Activated CD8-positive, alpha-beta memory T cell treated with anti-CD3 and anti-CD28 coated beads, Interleukin-2, amount 10 ng/mL, durations not matched to agents 7 days and 5 days (primary cell): ENCODE measurements at places on chromosomes 13 and 19. TPM values are rescaled to one million over a fixed set of nuclear protein-coding genes. Genes with fewer than 3 reads are reported as not detected.
A peak's percentile ranks its signal among the peaks of the same experiment; 100 is the strongest.

GRCh38 chr13:26051657-26052311, at the start of gene SHISA2:
TSS of gene SHISA2 (minus strand) at chr13:26052016. CDS start at chr13:26050975, 1,041 bp downstream.
- no peak for DNase-seq

DNA sequence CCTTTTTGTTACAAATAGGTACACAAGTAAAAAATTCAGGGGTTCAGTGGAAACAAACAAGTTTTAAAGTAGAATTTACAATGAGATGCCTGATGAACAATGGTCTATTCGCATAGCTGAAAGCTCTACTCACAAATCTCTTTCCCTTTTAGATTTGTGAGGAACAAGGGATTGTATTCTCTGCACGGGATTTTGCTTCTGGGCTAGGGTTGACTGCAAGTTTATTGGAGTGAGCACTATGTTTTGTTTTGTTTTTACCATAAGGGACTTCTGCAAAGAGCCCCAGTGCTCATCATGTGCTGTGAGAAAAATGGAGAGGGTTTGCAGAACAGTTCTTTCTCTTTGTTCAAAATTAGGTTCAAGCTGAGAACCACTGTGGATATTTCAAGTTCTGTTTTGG, 160.5 kb downstream of the DLEU7 start:
- no peak for DNase-seq

DNA sequence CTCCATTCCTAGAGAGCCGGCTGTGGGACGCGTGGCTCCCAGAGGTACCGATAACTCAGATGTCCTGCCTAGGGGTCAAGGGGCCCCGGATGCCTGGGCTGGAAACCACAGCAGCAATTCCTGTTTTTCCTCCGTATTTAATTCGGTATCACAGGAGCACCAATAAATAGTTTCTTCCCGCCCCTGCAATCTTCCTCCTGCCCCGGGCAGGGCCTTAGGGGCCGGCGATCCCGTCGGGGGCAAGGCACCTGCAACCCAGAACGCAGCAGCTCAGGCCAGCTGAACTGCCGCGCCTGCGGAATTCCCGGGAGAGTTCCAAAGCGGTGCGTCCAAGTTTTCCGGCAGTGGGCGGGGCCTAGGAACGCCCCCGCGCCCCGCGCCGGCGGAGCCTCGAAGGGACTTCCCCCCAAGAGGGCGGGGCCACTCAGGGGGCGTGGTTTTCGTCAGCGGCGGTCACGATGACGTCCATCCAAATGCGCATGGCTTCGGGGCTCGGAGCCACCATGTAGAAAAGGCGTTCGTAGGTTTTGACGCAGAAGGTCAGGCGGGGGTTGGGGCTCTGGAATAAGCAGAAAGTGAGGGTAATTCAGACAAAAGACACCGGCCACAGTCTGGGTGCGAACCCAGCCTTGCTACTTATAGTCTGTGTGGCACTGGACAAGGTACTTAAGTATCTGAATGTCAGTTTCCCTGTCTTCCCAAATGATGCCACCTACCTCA, 9.7 kb upstream of the LYPD3 start:
- peak; percentile 91 for DNase-seq

Gene TRPC4
- total RNA-seq, result not detected

- no peak for DNase-seq
Observed at GRCh38 chr13:91557328-91558090, 159.1 kb downstream of the GPC5 start.

DNA sequence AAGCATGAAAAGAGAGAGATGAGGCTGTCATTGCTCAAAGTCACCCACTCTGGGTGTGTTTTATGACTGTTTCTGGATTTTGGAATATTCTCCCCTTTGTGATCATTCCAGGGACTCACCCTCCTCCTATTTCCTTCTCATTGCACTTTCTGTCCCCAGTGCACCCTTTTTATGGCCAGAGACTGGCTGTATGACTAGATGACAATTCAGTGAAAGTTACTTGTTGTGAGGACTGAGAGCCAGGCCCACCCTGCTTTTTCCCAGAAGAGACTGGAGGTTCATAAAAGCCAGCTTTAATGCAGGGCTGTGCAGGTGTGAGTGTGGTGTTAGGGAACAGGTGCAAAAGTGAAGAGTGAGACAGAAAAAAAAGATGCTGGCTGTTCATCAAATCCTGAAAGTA, 17.3 kb downstream of the CEACAM7 start:
- no peak for DNase-seq

DNA sequence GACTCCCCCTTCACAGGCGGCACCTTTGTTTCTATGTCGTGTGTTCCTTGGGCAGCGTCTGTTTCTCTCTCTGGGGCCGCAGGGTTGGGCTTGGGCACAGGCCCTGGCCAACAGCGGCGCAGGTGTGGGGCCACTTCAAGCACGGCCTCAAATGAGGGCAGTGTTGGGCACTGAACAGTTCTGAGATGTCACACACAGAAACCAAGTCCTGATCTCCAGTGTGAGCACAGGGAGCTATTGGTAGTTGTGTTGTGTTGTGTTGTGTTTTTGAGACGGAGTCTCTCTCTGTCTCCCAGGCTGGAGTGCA, 42.7 kb downstream of the GATAD2A start:
- no peak for DNase-seq

Gene BBC3
- 16.7 TPM for total RNA-seq

- DNase-seq, result no peak
Observed at GRCh38 chr19:47895165-47895782, 9.2 kb upstream of the SULT2A1 start.

Gene CAPN12
- 8.4 TPM for total RNA-seq

DNA sequence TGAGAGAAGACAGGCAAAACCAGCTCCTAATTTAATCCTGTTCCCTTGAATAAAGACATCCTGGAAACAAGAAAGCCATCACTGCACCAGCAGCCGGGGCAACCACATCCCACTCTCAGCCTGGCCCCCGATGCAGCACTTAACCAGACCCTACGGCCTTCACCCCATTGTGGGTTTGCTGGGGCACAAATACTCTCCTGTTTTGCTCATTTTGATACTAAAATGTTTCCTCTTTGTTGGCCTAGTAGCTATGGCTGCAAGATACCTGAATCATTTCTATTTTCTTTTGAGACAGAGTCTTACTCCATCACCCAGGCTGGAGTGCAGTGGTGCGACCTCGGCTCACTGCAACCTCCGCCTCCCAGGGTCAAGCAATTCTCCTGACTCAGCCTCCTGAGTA, 28.4 kb downstream of the ANKRD27 start:
- DNase-seq, result peak; percentile 82

GRCh38 chr19:2986951-2987524, 9.7 kb downstream of the TLE6 start:
- DNase-seq, result no peak

- no peak for DNase-seq
Observed at GRCh38 chr13:32581177-32581786, 5.0 kb upstream of the PDS5B start.

DNA sequence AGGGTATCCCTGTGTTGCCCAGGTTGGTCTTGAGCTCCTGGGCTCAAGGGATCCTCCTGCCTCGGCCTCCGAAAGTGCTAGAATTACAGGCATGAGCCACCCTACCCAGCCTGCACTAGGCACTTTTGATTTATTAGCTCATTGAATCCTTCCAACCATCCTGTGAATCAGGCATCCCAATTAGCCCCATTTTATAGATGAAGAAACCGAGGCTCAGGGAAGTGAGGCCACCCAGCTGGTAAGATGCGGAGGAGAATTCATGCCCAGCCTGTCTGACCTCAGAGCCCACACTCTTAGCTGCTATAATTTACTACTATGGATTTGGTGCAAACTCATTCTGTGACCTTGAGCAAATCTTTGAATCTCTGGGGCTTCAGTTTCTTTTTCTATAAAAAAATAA, 17.8 kb upstream of the CACNG8 start:
- no peak for DNase-seq

- DNase-seq, result no peak
Observed at GRCh38 chr19:46221981-46222610, 7.4 kb upstream of the IGFL1 start.

GRCh38 chr19:33819880-33820781, 23.5 kb downstream of the KCTD15 start:
- peak; percentile 79 for DNase-seq

- no peak for DNase-seq
Observed at GRCh38 chr19:43883864-43884263, 51.2 kb downstream of the ZNF45 start.

Gene CLEC17A
- not detected for total RNA-seq

DNA sequence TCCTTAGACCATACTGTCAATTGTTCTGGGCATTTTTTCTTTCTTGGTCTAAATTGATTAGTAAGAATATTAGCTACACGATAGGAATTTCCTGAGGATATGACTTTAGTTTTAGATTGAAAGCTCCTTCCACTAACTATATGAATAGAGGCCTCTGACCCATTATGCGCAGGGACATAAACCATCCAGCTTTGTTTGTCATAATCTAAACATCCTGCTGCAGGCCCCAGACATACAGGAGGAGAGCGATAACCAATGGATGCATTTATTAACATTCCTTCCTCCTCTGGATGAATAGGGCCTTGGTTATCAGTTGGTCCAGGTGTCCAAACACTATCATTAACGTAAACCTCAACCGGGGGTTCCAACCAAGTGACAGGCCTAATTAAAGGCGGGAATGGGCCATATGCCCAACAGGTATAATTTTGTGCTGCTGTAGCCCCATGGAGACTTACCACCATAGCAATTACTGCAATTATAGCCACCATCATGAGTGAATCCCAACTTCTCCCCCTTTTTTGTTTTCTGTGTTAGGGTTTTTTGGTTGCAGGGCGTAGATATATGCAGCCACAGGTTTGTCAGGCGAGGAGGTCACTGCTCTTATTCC, 32.6 kb downstream of the CLEC4M start:
- DNase-seq, result no peak

DNA sequence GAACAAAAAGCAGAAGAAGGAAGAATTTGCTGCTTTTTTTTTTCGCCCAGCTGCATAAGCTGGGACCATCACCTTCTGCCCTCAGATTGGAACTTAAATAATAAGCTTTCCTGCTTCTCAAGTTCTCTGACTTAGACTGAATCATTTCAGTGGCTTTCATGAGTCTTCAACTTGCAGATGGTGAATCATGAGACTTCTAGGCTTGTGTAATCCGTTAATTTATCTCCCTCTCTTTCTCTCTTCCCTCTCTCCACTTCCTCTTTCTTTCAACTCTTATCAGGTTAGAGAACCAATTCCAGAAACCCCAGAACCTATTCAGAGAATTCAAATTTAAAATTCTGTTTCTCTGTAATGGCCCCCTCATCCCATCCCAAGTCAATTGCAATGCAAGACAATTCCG, 1153.7 kb downstream of the PCDH9 start:
- no peak for DNase-seq

- DNase-seq, result no peak
Observed at GRCh38 chr19:16378291-16378889, 53.8 kb downstream of the KLF2 start.

Gene PHF11
- total RNA-seq, result 79.6 TPM

DNA sequence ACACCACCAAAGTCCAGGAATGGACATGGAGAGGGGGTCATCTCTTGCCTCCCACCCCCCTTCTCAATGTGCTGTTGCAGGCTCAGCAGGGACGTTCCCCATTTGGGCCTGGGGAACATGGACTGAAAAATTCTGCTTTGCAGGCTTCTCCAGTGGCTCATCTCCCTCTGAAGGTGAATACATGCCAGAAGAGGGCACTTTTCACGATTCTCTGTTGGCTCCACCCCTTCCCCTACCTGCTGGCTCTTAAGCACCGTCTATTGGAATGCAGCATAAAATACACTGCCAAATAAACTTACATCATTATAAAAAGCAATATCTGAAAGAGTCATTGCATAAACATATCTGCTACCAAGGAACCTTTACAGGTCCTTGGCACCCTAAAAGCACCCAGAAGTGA, 35.7 kb downstream of the NHLRC3 start:
- no peak for DNase-seq

DNA sequence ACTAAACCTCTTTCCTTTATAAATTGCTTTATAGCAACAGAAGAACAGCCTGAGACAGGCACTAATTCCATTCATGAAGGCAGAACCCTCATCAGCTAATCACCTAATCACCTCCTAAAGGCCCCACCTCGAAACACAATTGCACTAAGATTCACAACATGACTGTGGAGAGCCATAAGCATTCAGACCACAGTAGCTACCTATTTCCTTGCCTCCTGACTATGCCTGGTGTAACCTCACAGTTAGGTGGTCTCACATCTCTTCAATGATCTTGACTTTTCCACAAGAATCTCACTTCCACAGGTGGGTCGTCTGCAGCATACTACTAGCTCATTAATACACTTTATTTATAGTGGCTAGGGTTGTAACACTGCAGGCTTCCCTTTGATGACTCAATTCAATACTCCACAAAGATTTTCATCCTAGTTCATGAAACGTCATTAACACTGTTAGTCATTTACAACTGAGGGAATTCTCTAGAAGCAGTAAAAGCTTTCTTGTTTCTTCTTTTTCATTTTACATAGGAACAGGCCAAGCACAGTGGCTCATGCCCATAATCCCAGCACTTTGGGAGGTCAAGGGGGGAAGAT, 27.1 kb downstream of the STK24 start:
- no peak for DNase-seq

GRCh38 chr19:55212447-55212846, 3.1 kb upstream of the PTPRH start:
- DNase-seq, result peak; percentile 64

- no peak for DNase-seq
Observed at GRCh38 chr19:52694921-52695320, 39.9 kb downstream of the ZNF611 start.

DNA sequence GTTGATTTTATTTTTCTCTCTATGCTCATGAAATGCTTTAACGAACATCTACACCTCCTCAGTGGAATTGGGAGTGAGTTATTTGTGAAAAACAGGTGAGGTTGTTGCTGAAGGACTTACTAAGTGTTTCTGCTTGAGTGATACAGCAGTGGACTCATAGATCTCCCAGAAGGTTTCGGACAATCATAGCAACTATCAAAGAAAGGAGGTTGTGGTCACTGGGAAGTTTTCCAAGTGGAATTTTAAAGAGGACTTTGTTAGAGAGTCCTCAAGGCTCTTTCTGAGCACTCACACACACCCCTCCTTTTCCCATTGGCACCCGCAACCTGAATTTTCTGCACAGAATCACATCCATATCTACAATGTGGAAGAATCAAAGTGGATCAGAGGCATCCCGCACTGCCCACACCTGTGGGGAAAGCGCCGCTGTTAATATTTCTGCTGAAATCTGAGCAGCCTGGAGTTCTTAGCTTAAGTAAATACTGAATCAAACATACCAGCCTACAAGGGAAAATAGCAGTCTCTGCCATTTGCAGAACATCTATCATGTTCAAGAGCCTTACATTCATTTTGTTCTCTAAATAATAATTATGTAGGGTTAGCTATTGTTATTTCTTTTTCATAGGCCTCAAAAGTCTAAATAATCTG, 719.4 kb downstream of the DIAPH3 start:
- no peak for DNase-seq

- no peak for DNase-seq
Observed at GRCh38 chr13:75610466-75610865, 25.7 kb upstream of the LMO7 start.

Gene CRB3
- total RNA-seq, result 0.45 TPM

DNA sequence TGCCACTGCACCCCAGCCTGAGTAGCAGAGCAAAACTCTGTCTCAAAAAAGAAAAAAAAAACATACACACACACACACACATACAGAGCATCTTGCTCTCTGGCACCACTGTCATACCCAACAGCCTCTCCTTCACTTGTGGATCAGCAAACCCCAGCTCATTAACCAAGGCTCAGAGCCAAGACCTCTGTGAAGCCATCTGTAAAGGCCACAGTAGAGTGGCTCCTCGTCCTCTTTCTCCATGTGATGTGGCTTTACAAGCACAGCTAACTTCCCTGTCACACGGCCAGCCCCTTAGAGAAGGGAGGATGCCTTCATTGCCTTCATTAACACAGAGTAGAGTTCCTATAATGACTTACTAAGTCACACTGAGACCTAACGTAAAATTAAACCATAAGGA, 62.7 kb upstream of the LSM14A start:
- no peak for DNase-seq

Gene LINGO3
- total RNA-seq, result 0.32 TPM

Gene VASP
- 223 TPM for total RNA-seq

Gene MISP3
- total RNA-seq, result 1.4 TPM

Gene ZNF433
- total RNA-seq, result 0.20 TPM
